CD4-positive, alpha-beta T cell (primary cell): ENCODE measurements at places on chromosomes 11 and 22.

DNA sequence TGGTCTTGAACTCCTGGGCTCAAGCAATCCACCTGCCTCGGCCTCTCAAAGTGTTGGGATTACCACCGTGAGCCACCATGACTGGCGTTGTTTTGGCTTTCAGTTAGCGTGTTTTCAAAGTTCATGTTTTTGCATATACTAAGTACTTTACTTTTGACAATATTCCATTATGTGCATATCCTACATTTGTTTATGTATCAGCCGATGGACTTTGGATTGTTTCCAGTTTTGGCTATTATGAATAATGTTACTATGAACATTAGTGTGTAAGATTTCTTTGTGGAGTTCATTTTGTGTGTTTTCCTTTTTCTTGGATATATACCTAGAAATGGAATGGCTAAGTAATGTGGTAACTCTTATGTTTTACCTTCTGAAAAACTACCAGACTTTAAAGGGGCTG lies 9.9 kb downstream of the CSTF3 start:
- DNase-seq, result no peak

DNA sequence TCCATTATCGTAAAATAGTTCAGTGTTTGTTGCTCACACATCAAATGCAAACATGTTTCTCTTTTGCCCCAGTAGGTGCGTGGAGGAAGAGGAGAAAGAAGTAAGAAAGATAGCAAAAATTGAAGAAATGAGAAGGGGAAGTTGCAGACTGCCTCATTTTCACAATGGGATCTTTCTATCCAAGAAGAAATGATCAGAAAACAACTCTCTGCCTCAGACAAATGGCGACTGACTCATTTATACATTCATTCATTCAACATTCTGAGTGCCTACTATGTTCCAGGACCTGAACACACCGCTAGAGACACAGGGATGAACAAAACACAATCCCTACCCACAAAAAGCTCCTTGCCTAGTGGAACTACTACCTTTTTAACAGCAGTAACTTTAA lies 367 bp downstream of the HPS5 start:
- DNase-seq, result no peak

DNA sequence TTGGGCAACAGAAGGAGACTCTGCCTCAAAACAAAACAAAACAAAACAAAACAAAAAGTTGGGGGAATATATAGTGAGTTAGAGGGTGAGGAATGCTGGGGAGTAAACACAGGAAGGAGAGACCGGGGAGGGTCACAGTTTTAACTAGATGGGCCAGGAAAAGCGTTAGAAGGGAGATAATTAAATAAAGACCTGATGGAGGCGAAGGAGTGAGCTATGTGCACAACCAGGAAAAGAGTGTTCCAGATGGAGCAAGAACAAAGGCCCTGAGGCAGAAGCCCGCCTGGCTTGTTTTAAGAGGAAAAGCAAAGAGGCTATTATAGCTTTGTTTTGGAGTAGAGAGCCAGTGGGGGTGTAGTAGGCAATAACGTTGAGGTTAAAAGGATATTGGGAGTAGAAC lies 4.8 kb upstream of the PLA2G6 start:
- DNase-seq, result no peak

- DNase-seq, result no peak
Observed at GRCh38 chr11:81989093-81989492, 744.6 kb downstream of the FAM181B start.

GRCh38 chr11:37712251-37712650 lies 1114.2 kb upstream of the RAG2 start:
- no peak for DNase-seq

DNA sequence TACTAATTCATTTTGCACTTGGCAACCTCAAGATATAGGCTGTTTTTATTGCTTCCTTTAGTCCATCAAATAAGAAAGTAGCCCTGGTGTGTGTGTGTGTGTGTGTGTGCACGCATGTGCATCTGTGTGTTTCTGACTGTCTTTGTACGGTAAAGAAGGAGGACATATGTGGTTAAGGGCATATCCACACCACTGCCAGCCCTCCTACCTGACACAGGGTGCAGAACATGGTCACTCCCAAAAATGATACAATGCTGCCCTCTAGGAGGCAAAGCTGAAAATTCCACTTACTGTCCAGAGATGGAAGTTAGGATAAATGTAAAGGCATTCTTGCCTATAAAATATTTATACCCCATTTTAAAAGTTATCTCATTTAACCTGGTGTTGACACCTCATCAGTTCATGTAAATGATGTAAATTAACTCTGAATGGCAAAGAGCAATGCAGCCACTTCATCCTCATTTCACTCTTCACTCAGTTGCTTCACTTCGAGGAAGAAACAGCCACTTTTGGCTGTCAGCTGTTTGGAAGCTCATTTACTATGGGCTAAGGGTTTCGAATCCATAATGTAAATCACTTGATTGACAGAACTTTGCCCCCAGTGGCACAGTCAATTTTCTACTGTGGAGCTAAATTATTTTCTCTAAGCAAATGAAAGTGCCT lies 83.1 kb upstream of the MTNR1B start:
- no peak for DNase-seq

- no peak for DNase-seq
Observed at GRCh38 chr11:66716996-66717395, 12.0 kb downstream of the SPTBN2 start.

DNA sequence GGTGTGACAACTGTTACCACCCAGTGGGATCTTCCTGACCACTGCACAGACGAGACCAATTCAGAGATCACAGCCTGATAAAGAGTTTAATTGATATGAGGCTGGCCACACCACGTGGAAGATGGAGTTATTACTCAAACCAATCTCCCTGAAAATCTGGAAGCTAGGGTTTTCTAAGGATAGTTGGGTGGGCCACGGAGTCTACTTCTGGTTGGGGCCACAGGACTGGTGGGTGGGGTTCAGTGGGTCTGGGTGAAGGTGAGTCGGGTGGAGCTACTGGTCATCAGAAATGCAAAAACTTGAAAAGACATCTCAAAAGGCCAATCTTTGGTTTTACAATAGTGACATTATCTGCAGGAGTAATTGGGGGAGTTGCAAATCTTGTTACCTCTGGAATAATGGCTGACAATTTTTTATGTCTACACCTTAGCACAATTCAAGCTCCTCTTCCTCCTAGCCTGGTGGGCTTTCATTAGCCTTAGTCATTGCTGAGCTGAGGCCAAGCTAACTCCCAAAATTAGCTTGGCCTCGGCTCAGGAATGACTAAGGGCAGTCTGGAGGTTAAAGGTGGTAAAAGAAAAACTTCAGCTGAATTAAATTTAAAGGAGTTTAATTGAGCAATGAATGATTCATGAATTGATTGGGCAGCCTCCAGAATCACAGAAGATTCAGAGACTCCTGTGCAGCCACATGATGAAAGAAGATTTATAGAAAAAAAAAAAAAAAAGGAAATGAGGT lies 13.1 kb downstream of the C11orf96 start:
- no peak for DNase-seq

- DNase-seq, result no peak
Observed at GRCh38 chr11:94877443-94878200, 95.7 kb downstream of the CWC15 start.

- no peak for DNase-seq
Observed at GRCh38 chr11:932435-932834, 6.8 kb downstream of the AP2A2 start.

DNA sequence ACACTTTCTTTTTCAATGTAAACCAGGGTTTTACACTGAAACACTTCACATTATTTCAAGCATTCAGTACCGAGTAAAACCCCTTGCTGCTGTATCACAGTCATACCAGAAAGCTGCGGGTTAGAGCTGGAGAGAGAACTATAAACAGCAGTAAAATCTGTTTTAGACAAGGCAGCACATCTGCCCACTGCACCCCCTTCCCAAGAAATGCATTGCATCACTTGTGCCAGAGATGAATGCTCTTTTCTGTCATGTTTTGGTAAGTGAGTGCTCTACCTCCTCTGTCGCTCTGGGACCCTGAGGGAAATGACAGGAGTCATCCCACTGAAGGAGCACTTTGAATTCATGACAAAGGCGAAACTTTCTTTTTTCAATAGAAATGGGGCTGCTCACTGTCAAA lies 107.2 kb downstream of the MAML2 start:
- DNase-seq, result no peak
